ENCODE measurements at places on chromosomes 4 and X.
A peak's percentile ranks its signal among the peaks of the same experiment; 100 is the strongest.

DNA sequence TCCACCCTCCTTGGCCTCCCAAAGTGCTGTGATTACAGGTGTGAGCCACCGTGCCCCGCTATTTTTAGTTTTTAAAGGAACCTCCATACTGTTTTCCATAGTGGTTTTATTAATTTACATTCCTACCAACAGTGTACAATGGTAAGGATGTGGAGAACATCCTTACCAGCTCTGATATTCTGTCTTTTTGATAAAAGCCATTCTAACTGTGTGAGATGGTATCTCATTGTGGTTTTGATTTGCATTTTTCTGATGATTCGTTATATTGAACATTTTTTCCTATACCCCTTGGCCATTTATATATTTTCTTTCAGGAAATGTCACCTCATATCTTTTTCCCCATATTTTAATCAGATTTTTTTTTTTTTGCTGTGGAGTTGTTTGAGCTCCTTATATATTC lies 14.2 kb upstream of the TLR2 start:
- no peak for DNase-seq

- DNase-seq: no peak
Measured at GRCh38 chr4:6065934-6066590, 47.8 kb upstream of the C4orf50 start.

DNA sequence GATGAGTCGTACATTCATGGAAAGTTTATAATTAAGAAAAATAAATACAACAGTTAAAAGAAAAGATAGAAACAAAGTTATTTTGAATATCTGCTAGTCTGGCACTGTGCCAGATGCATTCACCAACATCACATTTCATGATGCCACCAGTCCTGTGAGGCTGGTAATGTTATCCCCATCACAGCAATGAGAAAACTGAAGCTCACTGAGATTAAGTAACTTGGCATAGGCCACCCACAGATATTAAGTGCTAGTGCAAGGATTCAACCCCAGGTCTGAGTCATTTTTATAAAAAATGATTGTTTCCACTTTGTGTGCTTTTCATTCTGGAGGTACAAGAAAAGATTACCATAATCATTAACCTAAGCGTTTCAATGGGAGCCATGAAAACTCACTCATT lies 65.0 kb upstream of the IL15 start:
- no peak for DNase-seq

DNA sequence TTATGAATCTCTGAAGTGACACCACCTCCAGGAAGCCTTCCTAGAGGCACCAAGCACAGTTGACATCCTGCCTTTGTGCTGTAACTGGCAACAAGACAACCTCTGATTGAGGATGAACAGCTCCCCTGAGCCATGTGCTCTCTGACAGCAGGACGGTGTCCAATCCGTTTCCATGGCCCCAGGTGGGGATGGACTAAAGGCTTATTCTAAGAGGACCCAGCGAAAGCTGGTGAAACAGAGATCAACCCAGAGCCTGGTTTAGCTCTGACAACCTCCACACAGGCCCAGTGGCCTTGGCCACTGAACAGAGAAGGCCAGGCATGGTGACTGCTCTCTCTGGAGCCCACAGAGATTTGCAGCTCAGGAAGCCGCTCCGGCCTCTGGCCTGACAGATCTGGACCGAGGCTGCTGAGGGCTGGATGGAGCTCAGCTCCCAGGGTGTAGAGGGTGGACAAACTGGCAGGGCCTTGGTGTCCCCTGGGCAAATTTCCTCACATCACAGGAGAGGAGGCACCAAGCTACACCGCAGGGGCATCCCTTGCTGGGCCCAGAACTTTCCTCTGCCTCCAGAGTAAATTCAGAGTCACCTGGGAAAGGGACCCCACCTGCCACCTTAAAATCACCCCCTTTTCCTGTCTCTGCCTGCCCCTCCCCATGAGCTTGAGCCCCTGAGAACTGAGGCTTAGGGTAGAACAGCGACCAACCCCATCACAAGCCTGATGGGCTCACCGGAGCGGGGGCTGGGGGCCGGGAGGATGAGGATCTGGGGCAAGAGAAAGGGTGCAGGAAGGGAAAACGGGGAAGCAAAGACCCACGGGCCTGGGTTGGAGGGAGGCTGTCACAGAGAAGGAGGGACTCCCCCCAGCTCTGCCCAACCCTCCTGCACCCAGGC lies 40.2 kb downstream of the HMX1 start:
- DNase-seq: no peak

DNA sequence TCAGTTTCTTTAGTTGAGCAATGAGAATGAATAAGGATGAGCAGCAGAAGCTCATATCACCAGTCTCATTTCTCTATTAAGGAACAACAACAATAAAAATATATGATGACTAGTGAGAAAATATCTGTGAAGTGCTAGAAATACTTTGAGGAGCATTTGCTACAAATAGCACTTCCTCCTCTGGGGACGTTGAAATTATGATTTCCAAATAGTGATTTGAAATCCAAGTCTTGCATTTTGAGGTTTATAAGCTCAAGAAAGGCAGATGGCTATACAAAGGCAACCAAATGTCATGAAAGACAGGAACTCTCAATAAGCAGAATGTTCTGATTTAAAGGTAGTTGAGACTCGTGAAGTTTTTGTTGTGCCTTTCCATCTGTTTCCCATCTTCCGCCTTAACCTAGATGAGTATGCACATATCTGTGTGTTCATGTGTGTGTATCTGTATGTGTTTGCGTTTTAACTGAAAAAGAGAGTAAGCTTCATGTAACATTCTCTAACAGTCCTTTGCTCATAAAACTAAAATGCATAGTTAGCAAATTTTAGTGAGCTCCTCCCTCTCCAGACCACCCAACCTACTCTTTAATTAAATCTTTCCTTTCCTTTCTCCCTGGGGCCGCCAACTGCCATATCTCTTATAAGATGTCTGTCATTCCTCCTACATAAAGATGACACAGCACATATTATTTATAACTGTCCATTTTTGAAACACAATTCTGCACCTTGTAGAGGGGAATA lies 222.6 kb upstream of the RASGEF1B start:
- DNase-seq: no peak

- no peak for DNase-seq
Measured at GRCh38 chr4:121227341-121227792, 63.2 kb upstream of the TNIP3 start.

DNA sequence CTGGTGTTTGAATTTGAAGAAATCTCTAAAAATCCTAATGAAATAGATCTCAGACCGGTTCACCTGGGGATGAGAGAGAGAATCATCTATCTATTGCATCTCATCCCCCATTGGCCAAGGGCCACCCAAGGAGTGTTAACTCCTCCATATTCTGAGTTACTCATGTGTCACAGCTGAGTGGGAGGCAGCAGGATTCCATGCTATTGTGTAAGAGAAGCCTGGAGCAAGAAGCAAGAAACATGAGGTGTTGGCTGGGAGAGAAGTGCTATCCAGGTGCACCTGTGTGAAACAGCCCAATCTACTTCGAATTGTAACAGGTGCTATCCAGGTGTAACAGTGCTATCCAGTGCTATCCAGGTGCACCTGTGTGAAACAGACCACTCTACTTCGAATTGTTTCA lies 150.3 kb upstream of the MAOA start:
- no peak for DNase-seq

GRCh38 chr4:173005912-173006633 lies 162.5 kb upstream of the GALNT7 start:
- no peak for DNase-seq

DNA sequence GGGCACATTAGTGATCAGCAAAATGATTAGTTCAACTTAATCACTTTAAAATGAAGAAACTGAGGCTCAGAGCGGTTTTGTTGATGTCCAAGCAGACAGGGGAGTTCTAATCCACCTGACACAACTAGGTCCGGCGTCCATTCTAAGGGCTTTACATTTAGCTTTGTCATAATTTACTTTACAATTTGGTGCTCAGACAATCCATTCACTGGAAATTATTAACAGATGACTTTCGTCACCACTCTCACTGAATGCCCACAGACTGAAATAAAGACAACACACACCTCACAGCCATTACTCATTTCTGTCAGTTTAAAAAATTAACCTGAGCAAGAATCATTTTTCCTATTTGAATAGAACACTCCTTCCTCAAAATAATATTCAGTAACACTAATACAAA lies 10.8 kb downstream of the NR3C2 start:
- DNase-seq: no peak

- peak; percentile 36 for DNase-seq
Measured at GRCh38 chrX:46796574-46797191, 37.8 kb upstream of the SLC9A7 start.

GRCh38 chrX:17602245-17602644 lies 135.0 kb upstream of the SCML1 start:
- DNase-seq: no peak

GRCh38 chrX:132209527-132209926 lies 9.7 kb downstream of the RAP2C start:
- DNase-seq: no peak

DNA sequence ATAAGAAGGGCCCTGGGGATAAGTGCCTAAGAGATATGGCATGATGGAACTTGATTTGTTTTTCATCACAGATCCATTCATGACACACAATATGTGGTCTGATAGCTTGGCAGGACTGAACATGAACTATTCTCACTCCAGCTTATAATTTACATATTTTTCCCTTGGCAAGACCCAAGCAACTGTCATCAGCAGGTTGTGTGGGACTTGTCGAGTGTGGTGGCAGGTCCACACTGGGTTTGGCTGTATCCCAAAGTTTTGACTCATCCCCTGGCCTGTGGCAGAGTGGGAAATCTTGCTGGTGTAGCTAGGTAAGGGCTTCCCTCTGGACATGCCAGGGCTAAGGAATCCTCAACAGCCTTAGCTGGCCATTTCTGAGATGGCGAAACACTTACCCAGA lies 81.0 kb upstream of the STIM2 start:
- peak; percentile 28 for DNase-seq

- peak; percentile 49 for DNase-seq
Measured at GRCh38 chr4:24765376-24765988, 29.9 kb upstream of the SOD3 start.

GRCh38 chr4:152225680-152226079 lies 310.2 kb downstream of the FBXW7 start:
- DNase-seq: no peak

- no peak for DNase-seq
Measured at GRCh38 chrX:40314070-40314469, 216.3 kb upstream of the BCOR start.

- DNase-seq: no peak
Measured at GRCh38 chr4:88457307-88458103, 586 bp downstream of the HERC5 start.

DNA sequence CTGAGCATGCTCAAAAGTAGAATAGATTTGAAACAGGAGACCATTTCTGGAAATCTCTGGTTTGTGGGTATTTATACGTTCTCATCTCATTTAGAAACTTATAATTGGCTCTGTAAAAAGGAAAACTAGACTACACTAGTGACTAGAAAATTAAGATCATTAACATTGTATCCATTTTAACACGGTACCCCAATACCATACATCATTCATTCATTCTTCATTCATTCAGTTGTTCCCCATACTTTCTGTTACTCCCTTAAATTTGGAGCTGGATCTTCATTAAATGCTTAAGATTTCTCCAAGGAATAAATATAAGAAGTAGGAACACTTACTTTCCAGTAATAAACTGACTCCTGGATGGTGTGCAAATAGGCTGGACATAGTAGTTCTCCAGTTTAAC lies 1.3 kb downstream of the ARSJ start:
- no peak for DNase-seq

DNA sequence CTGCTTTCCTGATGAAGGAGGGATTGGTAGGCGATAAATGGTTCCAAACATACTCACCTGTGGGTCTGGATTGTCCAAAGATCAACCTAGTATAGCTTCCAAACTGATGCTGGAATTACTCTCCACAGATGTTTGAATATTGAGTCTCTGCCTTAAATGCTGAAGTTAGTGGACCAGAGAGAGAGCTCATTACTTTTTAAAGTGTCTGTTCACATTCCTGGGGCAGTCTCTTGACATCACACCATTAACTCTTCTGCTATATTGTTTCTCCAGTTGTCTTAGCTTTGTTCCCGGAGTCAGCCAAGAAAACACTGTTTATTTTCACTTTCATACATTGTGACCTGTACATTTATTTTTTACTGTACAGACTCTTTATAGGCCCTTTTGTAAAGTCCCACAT lies 35.4 kb downstream of the ARHGEF38 start:
- no peak for DNase-seq

GRCh38 chr4:184190711-184191110 lies 27.0 kb downstream of the ENPP6 start:
- no peak for DNase-seq

DNA sequence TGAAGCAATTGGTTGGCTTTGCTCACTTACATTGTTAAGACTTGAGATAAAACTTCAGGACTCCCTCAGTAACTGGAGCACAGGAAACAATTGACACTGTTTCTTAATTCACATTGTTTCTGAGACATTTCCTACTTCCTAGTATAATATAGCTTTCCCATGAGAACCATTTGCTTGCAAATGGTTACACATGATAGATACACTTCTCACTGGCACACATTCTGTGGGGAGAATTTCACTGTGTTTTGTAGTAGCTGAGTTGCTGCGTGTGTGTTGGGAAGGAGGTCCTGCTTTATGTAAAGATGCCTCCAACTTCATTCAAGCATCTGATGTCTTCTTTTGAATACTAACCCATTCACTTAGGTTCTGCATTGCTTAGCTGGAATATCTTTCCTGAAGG lies 85.3 kb upstream of the SLC4A4 start:
- DNase-seq: no peak

DNA sequence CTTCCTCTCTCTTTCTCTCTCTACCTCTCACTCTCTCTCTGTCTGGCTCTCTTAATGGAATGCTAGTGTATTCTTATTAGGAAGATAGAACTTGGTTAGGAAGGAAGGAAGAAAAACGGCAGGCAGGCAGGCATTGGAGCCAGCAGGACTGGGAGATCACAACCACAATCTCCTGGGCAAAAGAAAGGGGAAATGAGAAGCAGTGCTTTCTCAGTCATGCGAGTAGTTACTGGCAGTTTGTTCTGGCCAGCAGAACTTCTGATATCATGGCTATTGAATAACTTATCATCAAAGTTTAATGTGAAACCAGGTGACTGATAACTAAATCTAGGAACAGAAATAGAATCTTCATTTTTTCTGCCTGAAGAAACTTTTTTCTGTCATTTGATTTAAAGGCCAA lies 60.9 kb upstream of the PAGE1 start:
- DNase-seq: no peak

- DNase-seq: no peak
Measured at GRCh38 chr4:38802561-38803355, 1.8 kb downstream of the TLR1 start.

Data from stromal cell of bone marrow (primary cell).